Neural progenitor cell (in vitro differentiated cells): ENCODE measurements at places on chromosomes 5 and 9. TPM values are rescaled to one million over a fixed set of nuclear protein-coding genes. Genes with fewer than 3 reads are reported as not detected.

Gene TLE1
- total RNA-seq, result 51.9 and 54.7 TPM in 2 replicates

Gene GALNT12
- total RNA-seq, result 28.8 and 46.5 TPM in 2 replicates

DNA sequence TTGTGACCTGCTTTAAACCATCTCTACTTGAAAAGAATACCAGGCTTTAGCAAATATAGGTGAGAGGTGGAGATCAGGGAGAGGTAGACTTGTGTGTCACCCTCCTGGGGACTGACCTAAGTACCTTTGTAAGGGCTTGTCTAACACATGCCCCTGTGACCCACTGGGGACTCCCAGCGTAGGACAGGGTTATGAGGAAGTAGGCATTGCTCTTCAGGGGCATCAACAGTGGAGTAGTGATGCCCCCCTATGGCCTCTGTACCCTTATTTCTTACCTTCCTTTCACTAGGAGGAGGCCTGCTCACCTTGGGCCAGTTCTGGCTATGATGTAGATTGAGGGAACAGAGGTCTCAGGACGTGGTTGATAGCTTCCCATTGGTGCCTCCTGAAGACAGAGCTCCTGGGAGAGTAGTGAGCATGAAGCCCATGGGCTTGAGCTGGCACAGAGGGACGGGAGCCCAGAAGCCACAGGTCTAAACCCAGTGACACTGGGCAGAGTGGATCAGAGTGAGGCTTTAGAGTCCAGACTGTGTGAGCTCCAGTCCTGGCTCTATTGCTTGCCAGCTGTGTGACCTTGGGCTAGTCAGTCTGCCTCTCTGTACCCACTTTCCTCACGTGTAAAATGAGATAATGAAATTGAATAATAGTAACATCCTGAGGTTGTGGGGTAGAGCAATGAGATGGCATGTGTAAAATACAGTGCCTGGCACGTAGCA is 191.7 kb downstream of the AOPEP start:
- no peak overlapping the region for H3K27ac ChIP-seq
- H3K4me1 ChIP-seq, result peaks cover 50% of the 10 kb centered on the region
- H3K27me3 ChIP-seq, result no peaks in the 10 kb centered on the region
- no peak overlapping the region for H3K4me3 ChIP-seq

Gene C9
- total RNA-seq, result not detected in 2 replicates

Gene PCDHB15
- total RNA-seq, result 7.8 and 9.4 TPM in 2 replicates
